ENCODE measurements at places on chromosomes 2 and 18.

- no peak for DNase-seq
Measured at GRCh38 chr2:100292022-100292580, 30.2 kb downstream of the LONRF2 start.

DNA sequence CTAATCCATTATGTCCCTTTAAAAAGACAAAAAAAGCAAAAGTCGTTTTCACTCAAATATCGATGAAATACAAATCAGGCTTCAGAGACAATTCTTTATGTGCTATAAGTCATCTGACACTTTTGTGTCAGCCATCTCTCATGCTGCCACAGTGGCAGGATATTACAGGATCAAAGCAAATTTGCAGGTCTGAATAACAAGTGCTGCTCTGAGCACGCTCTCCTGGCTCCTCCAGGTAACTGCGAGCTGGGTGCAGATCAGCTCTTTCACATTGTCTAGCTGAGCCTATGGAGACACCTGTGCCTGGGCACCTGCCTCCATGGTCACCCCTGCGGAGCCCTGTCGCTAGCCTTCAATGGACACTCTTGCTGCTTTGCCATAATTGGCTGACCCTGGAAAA is 250.2 kb upstream of the RAB12 start:
- DNase-seq = no peak

- no peak for DNase-seq
Measured at GRCh38 chr2:46747297-46747818, 168.2 kb downstream of the MCFD2 start.

- no peak for DNase-seq
Measured at GRCh38 chr2:20577495-20578235, 73.2 kb downstream of the HS1BP3 start.

GRCh38 chr2:8675543-8675942 is 6.3 kb upstream of the ID2 start:
- no peak for DNase-seq

DNA sequence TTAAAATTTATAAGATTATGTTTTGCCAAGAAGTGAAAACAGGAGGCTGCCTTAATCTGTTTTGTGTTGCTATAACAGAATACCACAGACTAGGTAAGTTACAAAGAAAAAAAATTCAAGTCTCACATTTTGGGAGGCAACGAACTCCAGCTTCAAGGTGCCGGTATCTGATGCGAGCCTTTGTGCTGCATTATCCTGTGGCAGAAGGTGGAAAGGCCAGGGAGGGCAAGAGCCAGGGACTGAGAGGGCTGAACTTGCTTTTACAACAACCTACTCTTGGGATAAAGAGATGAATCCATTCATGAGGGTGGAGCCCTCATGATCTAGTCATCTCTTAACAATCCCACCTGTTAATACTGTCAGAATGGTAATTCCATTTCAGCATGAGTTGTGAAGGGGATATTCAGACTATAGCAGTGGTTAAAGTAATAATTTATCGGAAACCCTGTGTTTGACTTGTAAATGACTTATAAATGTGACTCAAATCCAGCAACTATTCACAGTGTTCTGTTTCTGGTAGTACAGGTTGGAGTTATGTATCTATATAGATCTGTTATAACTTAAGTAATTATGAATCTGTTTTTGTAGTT is 3.7 kb downstream of the MTX2 start:
- no peak for DNase-seq

DNA sequence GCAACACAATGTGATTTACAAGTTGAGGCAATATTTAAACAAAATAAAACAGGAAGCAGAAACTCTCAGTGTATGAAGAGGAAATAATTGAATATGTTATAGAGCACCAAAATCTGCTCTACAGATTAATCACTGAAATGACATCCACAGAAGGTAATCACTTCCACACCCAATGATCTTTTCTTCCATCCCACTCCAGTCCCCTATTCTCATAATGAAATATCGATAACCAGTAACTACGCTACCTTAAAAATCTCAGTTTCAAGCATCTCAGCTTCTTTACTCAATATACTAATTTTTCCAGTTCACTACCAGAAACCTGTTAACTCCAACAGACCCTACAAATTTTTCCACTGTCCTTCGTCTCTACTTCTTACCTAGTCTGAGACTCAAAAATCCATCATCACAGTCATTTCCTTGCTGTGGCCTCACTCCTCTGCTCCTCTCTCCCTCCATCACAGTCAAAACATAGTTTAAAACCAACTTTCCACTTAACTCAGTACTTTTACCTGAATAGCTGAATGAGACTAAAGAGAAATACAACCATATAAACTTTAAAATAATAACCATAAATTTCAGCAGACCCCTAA is 67.1 kb downstream of the MEMO1 start:
- no peak for DNase-seq

- no peak for DNase-seq
Measured at GRCh38 chr2:102677244-102678215, 58.2 kb downstream of the SLC9A2 start.

- no peak for DNase-seq
Measured at GRCh38 chr2:98604547-98604946, 3.8 kb downstream of the COA5 start.

DNA sequence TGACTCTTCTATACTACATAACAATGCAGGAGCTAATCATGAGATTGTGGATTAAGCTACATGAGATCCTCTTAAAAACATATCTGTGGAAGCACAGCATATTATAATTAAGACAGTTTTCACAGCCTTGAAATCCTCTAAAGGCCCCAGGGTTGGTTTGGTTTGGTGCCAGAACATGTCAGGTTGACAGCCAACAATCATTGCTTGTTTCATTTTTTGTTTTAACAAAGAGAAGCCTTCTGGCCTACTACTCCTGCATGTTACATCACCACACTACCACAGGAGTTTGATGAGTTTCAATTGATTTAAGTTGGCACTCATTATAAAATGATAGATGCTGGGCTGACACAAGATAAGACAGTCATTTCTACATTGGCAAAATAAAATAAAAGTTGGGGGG is 255.9 kb upstream of the ERBB4 start:
- no peak for DNase-seq

DNA sequence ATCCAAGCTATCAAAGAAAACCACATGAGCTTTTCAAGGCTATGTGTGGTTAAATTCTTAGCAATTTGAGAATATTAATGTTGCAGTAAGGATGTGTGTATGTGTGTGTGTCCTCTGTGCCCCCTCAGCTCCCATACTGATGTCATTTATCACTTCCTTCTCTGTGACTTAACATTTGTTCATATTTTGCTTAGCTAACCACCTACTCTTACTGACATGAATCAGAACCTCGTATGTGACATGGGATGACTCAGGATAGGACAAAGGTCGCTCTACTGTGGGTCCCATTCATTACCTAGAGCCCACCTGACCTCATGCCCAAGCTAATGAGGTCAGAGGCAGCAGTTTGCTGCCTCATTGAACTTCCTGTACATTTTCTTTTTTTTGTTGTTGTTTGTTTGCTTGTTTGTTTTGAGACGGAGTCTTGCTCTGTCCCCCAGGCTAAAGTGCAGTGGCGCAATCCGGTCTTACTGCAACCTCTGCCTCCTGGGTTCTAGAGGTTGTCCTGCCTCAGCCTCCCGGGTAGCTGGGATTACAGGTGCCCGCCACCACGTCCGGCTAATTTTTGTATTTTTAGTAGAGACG is 36.3 kb downstream of the MOGAT1 start:
- DNase-seq = no peak

DNA sequence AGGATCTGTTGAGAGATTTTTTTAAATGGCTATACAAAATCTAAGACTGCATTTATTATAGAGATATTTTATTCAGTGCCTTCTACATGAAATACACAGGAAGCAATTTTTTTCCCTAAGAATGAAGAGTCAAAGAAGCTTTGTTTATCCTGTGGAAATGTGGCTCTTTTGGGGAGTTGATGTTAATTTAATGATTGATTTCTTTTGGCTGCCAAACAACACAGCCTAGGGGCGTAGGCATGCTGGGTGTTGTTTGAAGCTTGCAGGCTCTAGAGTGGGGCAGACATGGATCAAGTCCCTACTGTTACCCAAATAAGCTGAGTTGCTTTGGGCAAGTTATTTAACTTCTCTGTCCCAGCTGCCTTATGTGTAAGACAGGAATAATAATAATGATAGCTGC is 21.1 kb upstream of the PLEK start:
- DNase-seq = no peak

DNA sequence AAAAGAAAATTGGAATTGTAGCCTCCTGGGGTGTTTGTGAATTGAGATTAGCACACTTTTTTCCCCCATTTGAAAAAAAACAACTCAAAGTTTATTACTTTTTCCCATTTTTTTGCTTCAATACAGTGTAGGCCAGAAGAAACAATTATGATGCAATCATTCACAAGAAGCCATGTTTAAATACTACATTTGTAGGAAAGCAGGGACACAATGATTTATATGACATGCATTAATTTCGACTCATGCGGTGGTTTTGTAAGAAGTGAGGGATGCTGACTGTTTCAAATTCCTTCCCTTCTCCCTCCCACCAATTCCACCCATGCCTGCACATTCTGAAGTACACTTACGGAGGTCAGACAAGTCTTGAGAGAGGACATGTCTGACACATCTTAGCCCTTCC is 774.2 kb upstream of the FSHR start:
- DNase-seq = no peak

- DNase-seq = no peak
Measured at GRCh38 chr2:15363142-15363541, 198.0 kb downstream of the NBAS start.

DNA sequence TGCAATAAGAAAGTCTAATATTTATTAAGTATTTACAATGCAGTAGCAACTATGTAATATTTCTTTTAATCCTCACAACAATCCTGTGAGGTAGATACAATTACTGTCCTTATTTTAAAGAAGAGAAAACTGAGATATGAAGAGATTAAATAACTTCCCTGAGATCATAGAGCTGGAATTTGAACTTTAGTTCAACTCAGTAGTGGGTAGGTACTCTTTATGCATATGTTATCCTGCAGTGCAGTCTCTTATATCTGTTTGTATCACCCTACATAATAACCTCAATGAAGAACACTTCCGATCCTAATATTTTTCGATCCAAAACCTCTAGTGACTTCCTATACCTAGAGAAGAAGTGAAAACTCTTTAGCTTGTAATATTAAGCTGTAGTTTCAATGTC is 64.2 kb downstream of the PLA2R1 start:
- DNase-seq = no peak

- no peak for DNase-seq
Measured at GRCh38 chr2:235091421-235091820, 139.6 kb downstream of the SH3BP4 start.

Data from hindlimb muscle (tissue), 1 donor.